Colonic mucosa (tissue), 4 donors: ENCODE measurements at places on chromosomes 11 and 22. TPM values are rescaled to one million over a fixed set of nuclear protein-coding genes. Genes with fewer than 3 reads are reported as not detected.
A peak's percentile ranks its signal among the peaks of the same experiment; 100 is the strongest.

DNA sequence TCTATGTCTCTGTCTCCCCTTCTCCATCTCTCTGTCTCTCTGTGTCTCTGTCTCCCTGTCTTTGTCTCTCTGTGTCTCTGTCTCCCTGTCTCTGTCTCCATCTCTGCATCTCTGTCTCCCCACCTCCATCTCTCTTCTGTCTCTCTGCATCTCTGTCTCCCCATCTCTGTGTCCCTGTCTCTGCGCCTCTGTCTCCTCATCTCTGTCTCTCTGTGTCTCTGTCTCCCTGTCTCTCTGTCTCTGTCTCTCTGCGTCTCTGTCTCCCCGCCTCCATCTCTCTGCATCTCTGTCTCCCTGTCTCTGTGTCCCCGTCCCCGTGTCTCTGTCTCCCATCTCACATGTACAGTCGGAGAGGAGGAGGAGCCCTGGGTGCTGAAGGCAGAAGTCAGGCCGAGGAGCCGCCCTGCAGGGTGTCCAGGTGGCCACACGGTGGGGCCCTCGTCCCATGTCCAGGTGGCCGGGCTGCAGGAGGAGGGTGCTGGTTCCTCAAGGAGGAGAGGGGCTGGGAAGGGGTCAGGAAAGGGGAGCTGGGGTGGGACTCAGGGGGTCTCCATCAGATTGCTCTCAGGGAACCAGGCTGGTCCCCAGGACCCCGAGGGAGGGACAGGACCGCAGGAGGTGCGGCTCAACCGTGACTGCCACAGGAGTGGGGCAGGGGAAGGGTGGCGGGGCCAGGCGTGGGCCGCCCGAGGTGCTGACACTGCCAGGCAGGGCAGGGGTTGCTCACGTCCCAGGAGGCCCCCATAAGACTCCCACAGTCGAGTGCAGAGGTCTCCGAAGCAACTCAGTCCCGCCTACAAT is 25.6 kb upstream of the TH start:
- DNase-seq, result peak; percentile 76
- no peaks in the 10 kb centered on the region for H3K27me3 ChIP-seq
- H3K4me3 ChIP-seq, result no peak overlapping the region
- H3K36me3 ChIP-seq, result no peaks in the 10 kb centered on the region
- no peak overlapping the region for H3K27ac ChIP-seq
- peaks cover 3% of the 10 kb centered on the region for H3K4me1 ChIP-seq

GRCh38 chr22:19405652-19406051 is 25.9 kb downstream of the HIRA start:
- no peak for DNase-seq
- H3K36me3 ChIP-seq, result peaks cover 4% of the 10 kb centered on the region
- no peak overlapping the region for H3K27ac ChIP-seq
- H3K4me3 ChIP-seq, result no peak overlapping the region
- no peaks in the 10 kb centered on the region for H3K4me1 ChIP-seq

- no peak overlapping the region for H3K27ac ChIP-seq
- no peaks in the 10 kb centered on the region for H3K27me3 ChIP-seq
- DNase-seq, result no peak
- no peak overlapping the region for H3K4me3 ChIP-seq
- no peaks in the 10 kb centered on the region for H3K4me1 ChIP-seq
- no peaks in the 10 kb centered on the region for H3K36me3 ChIP-seq
Measured at GRCh38 chr11:109249597-109249996, 172.4 kb upstream of the C11orf87 start.

DNA sequence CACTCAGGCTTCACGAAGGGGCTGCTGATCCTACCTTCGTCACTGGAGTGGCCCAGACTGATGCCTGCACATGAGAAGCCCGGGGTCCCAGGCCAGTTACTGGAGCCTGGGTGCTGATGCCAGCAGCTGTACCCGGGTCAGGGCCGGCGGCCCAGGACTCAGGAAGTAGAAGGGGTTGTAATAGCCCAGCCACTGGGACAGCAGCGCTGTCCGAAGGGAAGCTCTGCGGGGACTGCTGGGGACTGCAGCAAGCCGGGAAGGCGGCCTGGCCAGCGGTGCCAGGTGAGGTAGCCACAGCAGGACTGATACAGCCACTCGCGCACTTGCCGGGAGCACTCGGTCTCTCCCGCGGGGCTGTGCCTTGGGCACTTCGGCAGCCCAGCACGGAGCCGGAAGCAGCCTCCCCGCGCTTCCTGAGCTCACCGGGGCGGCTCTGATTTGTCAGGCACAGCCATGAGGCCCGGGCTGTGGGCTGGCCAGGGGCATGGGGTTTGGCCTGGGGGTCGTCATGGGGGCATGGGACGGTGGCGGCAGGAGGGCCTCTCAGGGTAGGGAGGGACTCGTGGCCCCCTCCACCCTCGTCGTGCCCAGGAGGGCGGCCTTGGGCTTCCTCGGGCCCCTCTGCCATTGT is 13.9 kb upstream of the OR8K1 start:
- no peak for DNase-seq
- no peak overlapping the region for H3K4me3 ChIP-seq
- H3K4me1 ChIP-seq, result no peaks in the 10 kb centered on the region
- H3K27me3 ChIP-seq, result no peaks in the 10 kb centered on the region
- H3K27ac ChIP-seq, result no peak overlapping the region

Gene IFITM5
- total RNA-seq, result not detected

DNA sequence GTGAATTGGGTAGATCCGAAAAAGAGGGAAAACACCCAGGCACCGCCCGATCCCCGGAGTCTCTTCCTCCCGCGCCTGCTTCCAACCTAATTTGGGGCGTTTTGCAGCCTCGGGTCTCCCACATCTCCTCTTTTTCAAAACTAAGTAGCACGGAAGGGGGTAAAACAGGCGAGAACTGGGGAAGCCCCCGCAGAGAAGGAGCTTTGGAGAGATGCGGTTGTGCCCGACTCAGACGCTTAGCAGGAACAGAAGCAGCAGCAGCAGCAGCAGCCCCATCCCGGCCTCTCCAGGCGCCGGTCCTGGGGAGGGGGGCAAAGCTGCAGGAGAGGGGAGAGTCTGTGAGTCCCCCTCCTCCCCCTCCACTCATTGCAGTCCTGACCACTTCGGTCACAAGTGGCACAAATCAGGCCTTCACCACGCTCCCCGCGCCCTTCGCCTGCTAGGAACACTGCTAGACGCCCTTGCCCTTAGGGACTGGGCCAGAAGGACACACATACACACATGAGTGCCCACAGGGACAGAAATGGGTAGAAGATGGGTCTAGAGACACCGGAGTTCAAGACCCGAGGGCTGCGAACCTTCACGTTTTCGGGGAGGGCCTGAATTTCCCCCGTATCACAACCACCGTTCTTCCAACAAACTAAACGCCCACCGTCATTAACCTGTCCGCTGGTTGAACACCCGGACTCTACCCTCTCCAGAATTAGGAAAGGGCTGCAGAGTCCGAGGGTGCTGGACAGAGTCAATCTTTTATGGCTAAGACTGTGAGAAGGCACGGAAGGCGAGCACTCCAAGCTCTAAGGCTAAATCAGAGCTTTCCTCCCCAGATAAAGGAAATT is 98.3 kb upstream of the HSD17B12 start:
- H3K27me3 ChIP-seq, result peaks cover 66% of the 10 kb centered on the region
- no peak for DNase-seq
- H3K36me3 ChIP-seq, result no peaks in the 10 kb centered on the region
- no peak overlapping the region for H3K27ac ChIP-seq

DNA sequence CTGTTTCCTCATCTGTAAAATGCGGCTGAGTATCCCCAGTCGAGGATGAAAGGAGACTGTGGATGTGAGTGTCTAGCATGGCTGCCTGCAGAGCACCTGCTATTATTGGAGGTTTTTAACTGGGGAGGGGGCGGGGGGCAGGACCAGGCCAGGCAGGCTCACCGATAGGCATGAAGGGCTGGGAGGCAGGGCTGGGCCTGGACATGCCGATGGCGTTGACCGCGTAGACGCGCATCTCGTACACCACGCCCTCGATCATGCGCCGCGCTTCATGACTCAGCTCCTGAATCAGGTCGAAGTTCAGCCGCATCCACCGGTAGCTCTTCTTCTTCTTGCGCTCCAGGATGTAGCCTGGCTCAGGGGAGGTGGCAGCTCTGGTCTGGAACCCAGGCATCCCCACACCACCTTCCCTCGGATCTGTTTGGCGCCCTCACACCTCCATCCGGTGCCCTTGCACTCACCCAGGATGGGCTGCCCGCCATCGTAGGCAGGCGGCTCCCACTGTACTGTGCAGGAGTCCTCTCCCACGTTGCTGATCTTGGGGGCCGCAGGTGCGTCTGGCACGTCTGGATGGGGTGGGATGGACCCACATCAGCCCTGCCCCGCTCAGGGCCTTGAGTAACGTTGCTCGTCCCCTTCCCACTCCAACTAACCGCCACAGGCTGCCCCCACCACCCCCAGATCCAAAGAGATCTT is 15.1 kb downstream of the MYBPC3 start:
- H3K27me3 ChIP-seq, result no peaks in the 10 kb centered on the region
- no peak overlapping the region for H3K27ac ChIP-seq
- no peak for DNase-seq
- no peaks in the 10 kb centered on the region for H3K36me3 ChIP-seq

- DNase-seq, result no peak
- H3K4me1 ChIP-seq, result no peaks in the 10 kb centered on the region
- H3K27me3 ChIP-seq, result no peaks in the 10 kb centered on the region
Measured at GRCh38 chr11:121961321-121961801, 154.7 kb downstream of the BLID start.

DNA sequence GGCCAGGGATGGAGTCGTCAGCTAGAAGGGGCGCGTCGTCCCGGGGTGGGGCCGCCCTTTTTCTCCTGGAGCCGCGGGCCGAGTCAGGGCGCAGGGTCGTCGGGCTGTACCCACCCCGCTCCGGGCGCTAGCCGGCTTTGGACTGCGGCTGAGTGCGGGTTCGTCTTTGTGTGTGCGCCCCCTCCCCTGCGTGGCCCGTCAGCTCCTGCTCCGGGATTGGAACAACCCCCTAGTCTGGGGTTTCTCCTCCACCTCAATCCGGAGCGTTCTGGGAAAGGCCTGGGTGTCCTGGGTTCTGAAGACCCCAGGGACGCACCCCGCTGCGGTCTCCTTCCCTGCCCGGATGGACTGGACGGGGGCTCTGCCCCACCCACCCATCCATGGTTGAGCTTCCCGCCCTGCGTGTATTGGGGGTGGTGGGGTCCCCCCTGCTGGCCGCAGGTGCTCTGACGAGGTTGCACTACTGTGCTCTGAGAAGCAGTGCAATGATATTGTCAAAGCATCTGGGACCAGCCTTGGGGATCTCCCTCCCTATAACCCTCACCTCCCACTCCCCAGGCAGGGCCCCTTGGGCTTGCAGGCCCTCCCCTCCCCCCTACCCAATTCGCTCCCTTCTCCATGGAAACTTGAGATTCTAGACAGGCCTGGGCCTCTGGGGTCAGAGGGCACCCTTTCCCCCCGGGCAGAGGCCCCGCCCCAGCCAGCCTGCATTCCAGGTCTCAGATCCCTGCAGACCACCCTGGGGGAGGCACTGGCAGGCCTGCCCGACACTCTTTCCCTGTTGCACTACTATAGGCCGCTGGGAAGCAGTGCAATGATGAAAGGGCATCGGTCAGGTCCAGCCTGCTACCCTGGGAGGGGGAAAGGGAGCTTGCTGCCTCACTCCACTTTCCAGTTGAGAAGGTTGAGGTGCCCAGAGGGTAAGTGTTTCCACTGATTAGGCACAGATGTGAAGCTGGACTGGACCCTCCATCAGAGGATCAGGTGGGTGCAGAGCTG is 10.7 kb downstream of the SDF2L1 start:
- no peaks in the 10 kb centered on the region for H3K27me3 ChIP-seq
- DNase-seq, result no peak
- no peaks in the 10 kb centered on the region for H3K36me3 ChIP-seq
- peaks cover 14% of the 10 kb centered on the region for H3K4me1 ChIP-seq

DNA sequence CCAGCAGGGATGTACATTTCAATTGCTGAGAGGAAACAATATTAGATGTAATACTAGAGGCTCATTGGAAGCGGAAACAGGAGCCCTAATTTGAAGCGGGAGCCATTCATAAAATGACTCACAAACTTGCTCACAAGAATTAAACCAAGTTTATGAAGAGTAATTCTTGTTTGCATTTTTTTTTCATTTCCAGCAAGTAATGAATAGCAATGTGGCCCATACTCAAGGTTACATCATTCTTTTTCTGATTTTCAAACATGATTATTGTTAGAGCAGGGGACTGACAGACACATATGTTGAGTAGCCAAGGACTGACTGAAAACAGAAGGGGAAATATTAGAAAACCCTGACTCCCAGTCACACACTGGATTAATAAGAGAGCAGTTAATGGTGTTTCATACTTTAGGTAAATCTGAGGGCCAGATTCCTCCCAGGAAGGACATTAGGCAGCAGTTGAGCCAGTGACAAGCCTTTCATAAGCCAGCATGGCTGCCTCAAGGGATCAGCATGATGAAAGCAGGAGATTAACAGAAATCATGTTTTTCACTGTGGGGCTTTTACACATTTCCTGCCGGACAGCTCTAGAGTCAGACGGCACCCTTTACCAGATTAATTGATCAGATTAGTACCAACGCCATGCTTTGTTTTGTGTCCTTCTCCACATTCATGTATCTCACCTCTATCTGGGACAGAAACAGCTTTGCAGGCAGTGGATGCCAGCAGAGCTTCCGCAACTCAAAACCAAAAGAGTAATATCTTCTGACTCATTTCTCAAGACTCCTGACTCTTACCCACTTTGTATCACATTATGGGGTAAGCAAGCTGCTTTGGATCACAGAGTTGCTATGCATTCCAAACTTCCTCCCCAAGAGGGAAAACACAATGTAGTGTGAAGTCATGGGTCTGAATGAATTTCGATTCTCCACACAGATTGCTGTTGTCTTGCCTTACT is 831.6 kb downstream of the KCNA4 start:
- no peaks in the 10 kb centered on the region for H3K27me3 ChIP-seq
- DNase-seq, result no peak
- no peaks in the 10 kb centered on the region for H3K4me1 ChIP-seq
- no peak overlapping the region for H3K27ac ChIP-seq
- H3K4me3 ChIP-seq, result no peak overlapping the region

Gene DDI1
- not detected for total RNA-seq
